Osteocyte (in vitro differentiated cells): ENCODE measurements at places on chromosomes 1 and 21. TPM values are rescaled to one million over a fixed set of nuclear protein-coding genes. Genes with fewer than 3 reads are reported as not detected.

DNA sequence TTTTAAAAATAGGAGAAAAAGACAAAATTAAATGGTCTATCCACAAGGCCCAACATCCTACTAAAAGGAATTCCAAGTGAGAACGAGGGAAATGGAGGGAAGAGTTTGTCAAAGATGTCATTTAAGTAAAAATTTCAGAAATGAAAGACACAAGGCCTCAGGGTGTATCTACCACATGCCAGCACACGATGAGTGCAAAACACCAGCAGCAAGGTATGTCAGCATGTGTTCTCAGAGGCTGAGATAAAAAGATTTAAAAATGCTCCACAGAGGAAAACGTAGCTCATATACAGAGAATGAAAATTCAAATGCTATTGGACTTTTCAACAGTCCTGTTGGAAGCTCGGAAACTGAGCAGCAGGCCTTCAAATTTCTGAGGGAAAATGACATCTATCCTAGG lies 42.0 kb downstream of the RHOU start:
- no peak for DNase-seq
- no peaks in the 10 kb centered on the region for H3K4me1 ChIP-seq
- H3K36me3 ChIP-seq: no peaks in the 10 kb centered on the region
- H3K27ac ChIP-seq: no peak overlapping the region
- H3K27me3 ChIP-seq: peaks cover 11% of the 10 kb centered on the region
- H3K4me3 ChIP-seq: no peak overlapping the region

DNA sequence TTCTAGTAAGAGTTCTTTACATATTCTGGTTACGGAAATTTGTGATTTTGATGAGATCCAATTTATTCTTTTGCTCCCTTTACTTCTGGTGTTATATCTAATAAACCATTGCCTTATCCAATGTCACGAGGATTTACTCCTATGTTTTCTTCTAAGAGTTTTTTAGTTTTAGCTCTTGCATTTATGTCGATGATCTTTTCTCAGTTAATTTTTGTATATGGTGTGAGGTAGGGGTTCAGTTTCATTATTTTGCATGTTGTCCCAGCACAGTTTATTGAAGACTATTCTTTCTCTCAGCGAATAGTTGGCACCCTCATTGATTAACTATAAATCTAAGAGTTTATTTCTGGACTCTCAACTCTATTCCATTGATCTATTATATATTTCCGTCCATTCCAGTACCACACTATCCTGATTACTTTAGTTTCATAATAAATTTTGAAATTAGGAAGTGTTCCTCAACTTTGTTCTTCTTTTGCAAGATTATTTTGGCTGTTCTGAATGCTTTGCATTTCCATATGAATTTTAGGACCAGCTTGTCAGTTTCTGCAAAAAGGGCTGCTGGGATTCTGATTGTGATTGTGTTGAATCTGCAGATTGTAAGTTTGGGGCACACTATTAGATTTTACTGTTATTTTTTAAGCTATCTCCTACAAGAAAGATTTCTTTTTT lies 4.0 kb downstream of the KDM1A start:
- H3K4me1 ChIP-seq: peaks cover 54% of the 10 kb centered on the region
- peaks cover 10% of the 10 kb centered on the region for H3K36me3 ChIP-seq
- DNase-seq: no peak
- no peaks in the 10 kb centered on the region for H3K27me3 ChIP-seq
- no peak overlapping the region for H3K4me3 ChIP-seq

Gene RHBG
- not detected in 2 replicates for total RNA-seq

DNA sequence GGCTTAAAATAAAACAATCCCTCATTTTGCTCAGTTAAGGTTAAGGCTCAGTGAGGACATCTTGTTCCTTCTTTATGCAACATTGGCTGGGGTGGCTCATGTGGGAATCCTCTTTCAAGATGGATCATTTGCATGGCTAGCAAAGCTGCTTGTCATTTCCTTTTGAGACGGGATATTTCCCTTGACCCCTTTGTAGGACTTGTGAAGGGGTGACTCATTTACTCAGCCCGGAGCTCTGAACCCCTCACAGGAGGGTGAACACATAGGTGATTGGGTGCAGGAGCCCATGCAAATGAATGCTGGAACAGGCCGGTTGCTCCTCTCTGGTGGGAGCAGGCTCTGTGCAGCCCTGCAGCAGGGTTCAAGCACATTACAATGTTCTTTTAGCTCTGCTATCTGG lies 15.8 kb upstream of the C8A start:
- peaks cover 2% of the 10 kb centered on the region for H3K36me3 ChIP-seq
- H3K4me1 ChIP-seq: no peaks in the 10 kb centered on the region
- peak; percentile 11 for DNase-seq
- H3K27ac ChIP-seq: no peak overlapping the region
- no peak overlapping the region for H3K4me3 ChIP-seq

DNA sequence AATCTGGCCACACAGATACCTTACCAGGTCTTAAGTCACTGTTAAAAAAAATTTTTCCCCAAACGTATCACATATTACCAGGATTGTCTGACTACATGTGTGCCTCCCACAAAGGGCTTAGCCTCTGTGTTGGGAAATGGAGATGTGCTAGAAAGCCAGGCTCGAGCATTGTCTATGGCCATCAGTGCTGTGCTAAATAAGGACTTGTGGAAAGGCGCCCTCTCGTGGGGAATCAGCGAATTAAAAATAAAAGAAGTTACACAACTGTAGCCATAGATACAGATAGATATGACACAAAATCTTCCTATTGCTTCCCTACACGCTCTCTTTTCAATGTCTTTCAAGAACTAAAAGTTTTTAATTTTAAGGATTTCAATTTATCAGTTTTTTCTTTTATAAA lies 47.5 kb upstream of the CRNN start:
- no peak overlapping the region for H3K4me3 ChIP-seq
- DNase-seq: no peak
- peaks cover 4% of the 10 kb centered on the region for H3K27me3 ChIP-seq
- H3K27ac ChIP-seq: no peak overlapping the region
- H3K4me1 ChIP-seq: no peaks in the 10 kb centered on the region

DNA sequence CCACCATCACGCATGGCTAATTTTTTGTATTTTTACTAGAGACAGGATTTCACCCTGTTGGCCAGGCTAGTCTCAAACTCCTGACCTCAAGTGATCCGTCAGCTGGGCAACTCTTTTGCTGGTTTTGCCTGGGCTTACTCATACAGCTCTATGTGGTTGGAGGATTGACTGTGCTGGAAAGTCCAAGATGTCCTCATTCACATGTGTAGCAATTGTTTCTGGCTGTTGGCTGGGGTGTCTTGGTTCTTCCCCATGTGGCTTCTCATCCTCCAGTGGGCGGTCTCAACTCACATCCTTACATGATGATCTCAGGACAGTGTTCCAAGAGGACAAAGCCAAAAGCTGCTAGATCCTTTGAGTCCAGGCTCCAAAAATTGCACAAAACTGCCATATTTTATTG lies 53.3 kb downstream of the TEX35 start:
- peaks cover 2% of the 10 kb centered on the region for H3K27me3 ChIP-seq
- no peak overlapping the region for H3K27ac ChIP-seq
- DNase-seq: peak; percentile 19
- no peaks in the 10 kb centered on the region for H3K4me1 ChIP-seq

DNA sequence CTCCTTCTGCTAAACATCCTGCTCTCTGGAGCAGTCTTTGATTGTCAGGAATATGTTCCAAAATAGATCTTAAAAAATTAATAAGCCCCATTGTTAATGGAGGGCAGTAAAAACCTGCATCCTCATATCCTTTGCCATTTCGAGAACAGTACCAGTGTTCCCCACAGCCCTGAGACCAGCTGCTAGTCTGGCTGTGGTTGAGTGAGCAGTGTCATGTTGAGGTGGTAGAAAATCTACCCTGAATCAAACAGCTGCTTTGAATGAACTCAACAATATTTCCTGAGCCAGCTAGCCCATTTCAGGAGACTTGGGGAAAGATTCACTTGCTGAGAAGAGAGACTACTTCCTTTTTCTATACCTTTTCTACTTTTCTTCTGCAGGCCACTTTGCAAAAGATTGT lies 24.4 kb downstream of the FABP3 start:
- H3K27me3 ChIP-seq: no peaks in the 10 kb centered on the region
- H3K27ac ChIP-seq: no peak overlapping the region
- peaks cover 34% of the 10 kb centered on the region for H3K36me3 ChIP-seq
- DNase-seq: no peak

Gene CFHR5
- total RNA-seq: not detected in 2 replicates

DNA sequence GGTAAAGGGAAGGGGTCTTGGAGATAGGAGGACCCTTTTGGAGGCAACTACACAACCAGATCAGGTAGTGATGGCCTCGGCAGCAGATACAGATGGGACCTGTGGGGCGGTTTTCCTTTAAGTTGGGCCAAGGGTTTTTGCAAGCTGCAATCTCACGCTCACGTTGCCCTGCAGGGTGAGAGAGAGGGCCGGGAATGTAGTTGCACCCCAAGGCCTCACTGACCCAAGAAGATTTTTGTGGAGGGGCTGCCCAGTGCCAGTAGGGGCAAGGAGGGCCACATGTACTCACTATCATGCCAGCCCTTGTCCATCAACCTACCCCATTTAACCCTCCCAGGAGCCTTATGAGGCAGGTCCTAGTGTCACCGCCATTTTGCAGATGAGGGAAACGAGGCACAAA lies 57.7 kb upstream of the SELENON start:
- DNase-seq: no peak
- peaks cover 47% of the 10 kb centered on the region for H3K4me1 ChIP-seq
- peaks cover 13% of the 10 kb centered on the region for H3K36me3 ChIP-seq
- H3K4me3 ChIP-seq: no peak overlapping the region
- peaks cover 9% of the 10 kb centered on the region for H3K27me3 ChIP-seq

DNA sequence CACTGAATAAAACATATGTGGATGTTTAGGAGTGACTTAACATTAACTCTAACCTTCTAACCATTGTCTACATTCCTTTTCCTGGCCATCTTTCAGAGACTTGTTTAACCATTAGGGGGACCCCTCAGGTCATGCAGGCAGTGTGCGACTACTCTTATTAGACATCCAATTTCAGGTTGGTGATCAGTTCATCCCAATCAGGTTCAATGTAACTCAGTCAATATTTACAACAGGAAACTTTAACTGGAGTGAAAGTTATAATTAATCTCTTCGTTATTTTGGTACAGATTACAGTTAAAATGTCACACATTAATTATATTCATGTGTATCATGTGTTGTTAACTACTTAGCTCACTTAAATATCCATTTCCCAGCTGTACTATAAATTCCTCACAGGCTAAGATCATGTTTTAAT lies 68.8 kb upstream of the RGS1 start:
- H3K27me3 ChIP-seq: no peaks in the 10 kb centered on the region
- H3K27ac ChIP-seq: no peak overlapping the region
- no peaks in the 10 kb centered on the region for H3K4me1 ChIP-seq

Gene CAPZB
- 403 and 412 TPM in 2 replicates for total RNA-seq

Gene COL9A2
- 2.1 and 2.7 TPM in 2 replicates for total RNA-seq

Gene SPATC1L
- total RNA-seq: 17.5 and 18.9 TPM in 2 replicates

DNA sequence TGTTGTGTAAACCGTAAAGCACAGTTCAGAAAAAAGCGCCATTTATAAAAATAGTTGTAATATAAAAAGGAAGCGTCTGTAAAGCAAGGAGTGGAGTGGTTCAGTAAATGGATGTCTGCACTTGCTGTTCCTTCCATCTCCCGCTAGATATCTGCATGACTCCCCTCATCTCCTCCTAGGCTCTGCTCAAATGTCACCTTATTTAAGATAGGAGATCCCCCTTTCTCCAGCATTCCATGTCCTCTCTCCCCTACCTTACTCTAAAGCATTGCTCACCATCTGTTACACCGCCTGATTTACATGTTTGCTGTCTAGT lies 745 bp downstream of the MUL1 start:
- H3K4me3 ChIP-seq: peak overlapping the region; percentile 87
- peak overlapping the region; percentile 94 for H3K27ac ChIP-seq
- no peaks in the 10 kb centered on the region for H3K27me3 ChIP-seq
- no peak for DNase-seq

GRCh38 chr1:145846201-145846612 lies 777 bp downstream of the NUDT17 start:
- H3K27ac ChIP-seq: no peak overlapping the region
- peaks cover 27% of the 10 kb centered on the region for H3K36me3 ChIP-seq
- no peak for DNase-seq
- H3K4me1 ChIP-seq: peaks cover 17% of the 10 kb centered on the region
- H3K4me3 ChIP-seq: no peak overlapping the region
- no peaks in the 10 kb centered on the region for H3K27me3 ChIP-seq

GRCh38 chr1:248822148-248823032 lies 3.3 kb downstream of the SH3BP5L start:
- H3K27ac ChIP-seq: no peak overlapping the region
- H3K36me3 ChIP-seq: peaks cover 18% of the 10 kb centered on the region
- H3K4me3 ChIP-seq: no peak overlapping the region
- no peaks in the 10 kb centered on the region for H3K27me3 ChIP-seq
- DNase-seq: no peak

GRCh38 chr21:43645136-43645891 lies 14.0 kb downstream of the HSF2BP start:
- peaks cover 27% of the 10 kb centered on the region for H3K4me1 ChIP-seq
- no peak for DNase-seq
- no peak overlapping the region for H3K4me3 ChIP-seq
- H3K27ac ChIP-seq: peak overlapping the region; percentile 85
- H3K27me3 ChIP-seq: no peaks in the 10 kb centered on the region

DNA sequence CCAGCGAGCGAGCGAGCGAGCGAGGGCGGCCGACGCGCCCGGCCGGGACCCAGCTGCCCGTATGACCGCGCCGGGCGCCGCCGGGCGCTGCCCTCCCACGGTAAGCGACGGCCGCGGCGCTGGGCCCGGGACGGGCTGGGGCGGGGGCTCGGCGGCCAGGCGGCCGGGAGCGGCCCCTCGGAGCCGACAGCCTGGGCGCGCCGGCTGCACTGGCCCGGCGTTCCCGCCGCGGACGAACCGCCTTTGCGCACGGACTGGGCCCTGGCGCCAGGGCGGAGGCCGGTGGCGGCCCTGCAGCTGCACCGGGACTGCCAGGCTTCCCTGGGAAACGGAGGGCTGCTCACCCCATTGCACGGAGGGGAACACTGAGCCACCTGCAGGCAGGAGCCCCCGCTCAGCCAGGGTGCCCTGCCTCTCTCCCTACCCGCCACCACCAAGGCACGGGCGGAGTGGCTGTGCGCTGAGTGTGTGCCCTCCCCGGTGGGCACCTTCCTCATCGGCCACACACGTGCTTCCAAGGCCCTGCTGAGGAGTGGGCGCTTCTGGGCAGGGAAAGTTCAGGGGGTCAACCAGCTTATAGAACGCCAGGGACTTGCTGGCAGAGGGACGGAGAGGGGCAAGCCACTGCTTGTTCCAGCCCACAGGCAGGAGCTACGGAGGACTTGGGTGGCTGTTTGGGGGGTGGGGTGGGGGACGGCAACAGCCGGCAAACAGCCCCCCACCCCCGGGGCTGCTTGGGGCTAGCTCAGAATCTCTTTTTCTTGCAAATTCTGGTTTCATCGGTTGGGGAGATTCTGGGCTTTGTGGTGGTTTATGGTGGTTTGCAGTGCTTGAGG lies 532 bp downstream of the CSF1 start:
- no peak for DNase-seq
- peak overlapping the region; percentile 88 for H3K4me3 ChIP-seq
- H3K27ac ChIP-seq: peak overlapping the region; percentile 80
- peaks cover 1% of the 10 kb centered on the region for H3K36me3 ChIP-seq

DNA sequence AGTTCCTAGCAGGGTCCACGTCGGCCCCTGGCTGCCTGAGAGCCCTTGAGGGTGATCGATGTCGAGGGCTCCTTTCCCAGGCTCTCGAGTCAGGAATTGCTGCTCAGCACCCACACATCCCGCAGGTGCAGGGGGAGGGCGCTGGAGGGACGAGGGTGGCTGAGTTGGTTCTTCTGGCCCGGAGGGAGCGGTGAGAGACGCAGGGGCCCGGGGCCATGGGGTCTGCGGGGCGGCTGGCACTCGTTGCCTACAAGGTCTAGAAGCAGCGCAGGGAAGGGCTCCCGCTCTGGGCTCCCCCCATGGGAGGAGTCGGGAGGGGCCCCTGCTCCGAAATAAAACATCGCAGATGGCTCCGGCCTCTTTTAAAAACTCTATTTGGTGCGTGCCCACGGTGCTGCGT lies 18.2 kb downstream of the PANK4 start:
- H3K4me3 ChIP-seq: no peak overlapping the region
- H3K27ac ChIP-seq: no peak overlapping the region
- H3K27me3 ChIP-seq: no peaks in the 10 kb centered on the region
- peaks cover 5% of the 10 kb centered on the region for H3K36me3 ChIP-seq
- H3K4me1 ChIP-seq: peaks cover 3% of the 10 kb centered on the region
